ENCODE measurements at places on chromosomes 11 and 22.

DNA sequence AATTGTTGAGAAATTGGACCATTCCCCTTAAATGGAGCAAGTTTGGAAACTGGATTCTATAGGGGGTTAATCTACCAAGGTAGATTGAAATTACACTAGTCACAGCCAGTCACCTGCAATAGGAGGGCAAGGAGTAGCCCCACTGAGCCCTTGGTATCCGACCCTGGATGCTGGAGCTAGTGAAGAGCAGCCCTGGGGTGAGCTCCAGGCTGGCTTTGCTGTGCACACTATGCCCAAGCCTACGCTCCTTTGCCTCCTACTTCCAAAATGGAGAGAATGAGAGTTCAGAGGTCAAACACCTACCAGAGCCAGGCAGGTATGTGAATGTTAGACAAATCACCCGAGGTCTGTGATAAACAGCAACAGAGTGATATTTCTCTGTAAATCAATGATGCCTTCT, 23.7 kb downstream of the SNU13 start:
- DNase-seq, result no peak

GRCh38 chr11:116732271-116733042, 40.3 kb downstream of the BUD13 start:
- peak; percentile 58 for DNase-seq

DNA sequence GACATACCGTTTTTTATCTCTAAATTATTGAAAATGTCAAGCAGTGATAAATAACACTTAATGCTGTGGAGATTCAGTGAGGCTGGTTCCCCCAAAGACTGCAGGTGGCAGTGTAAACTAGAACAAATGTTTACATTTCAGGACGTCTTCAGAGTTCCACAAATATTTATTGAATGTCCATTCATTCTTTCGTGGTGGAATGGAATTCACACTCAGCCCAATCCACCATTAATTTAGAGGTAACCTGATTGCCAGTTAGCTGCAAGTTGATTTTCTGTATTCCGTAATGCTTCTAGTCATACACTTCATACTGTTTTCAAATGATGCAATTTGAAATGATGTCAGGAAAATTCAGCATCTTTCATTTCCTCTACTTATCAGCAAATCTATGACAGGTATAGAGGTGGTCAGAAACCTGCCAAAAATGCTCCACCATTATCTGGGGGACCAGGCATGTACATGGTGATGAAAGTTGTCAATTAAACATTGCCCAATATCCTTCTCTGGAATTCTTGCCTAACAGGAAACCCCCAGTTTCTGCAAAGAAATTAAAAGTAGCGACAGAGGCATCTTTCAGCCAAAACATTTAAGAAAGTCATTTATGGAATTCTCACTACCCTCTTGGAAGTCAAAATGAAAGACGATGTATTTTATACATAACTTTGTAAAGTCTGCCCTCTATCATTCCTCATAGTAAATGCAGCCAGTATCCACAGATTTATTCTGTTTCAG, 94.3 kb upstream of the BMAL1 start:
- peak; percentile 23 for DNase-seq

DNA sequence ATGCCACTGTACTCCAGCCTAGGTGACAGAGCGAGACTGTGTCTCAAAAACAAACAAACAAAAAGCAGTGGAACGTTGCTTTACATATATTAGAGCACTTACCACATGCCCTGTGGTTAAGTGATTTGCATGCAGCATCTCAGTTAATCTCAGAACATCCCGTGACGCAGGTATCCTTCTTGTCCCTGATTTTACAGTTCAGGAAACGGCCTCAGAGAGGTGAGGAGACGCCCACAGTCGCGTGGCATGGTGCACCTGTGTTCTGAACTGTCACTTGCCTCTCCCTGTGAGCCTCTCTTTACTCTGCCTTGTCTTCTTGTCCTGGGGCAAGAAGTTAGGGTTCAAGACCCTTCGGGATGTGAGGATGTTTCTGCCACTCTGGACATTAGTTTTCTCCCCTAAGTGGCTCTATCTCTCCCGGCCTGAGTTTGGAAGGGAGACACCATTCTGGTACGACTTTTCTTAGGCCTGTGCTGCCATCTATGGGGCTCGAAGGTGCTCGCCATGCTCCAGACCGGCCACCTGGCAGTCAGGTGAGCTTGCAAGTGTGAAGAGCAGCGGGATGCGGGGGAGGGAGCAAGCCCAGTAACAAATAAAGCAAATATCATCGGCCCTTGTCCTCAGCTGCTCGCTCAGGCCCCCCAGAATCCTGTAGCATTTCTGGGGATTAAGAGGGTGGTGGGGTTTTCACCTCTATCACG, 25.6 kb downstream of the YWHAH start:
- peak; percentile 17 for DNase-seq

- no peak for DNase-seq
These were observed 37.6 kb downstream of the RAB30 start for GRCh38 chr11:83033972-83034672.

DNA sequence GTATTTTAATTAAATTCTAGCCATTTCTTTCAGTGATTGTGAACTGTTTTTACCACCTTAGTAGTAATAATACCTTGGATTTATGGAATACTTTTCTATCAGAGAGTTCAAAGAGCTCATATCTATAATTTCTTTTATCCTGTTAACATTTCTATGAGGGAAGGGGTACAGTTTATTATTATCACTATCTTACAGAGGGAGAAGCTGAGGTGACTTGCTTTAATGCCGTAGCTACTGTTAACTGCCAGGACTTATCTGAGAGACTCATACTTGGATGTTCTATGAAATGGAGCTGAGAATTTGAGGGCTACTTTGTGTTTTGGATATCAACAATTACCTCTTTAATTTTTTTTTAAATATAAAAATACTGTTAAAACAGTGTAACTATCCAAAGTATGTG, 3.3 kb downstream of the REXO2 start:
- no peak for DNase-seq
